Progenitor cell of endocrine pancreas (in vitro differentiated cells): ENCODE measurements at places on chromosomes 11 and 22.
A peak's percentile ranks its signal among the peaks of the same experiment; 100 is the strongest.

- DNase-seq, result no peak
These were observed 429.0 kb downstream of the MIAT start for GRCh38 chr22:27086080-27087044.

DNA sequence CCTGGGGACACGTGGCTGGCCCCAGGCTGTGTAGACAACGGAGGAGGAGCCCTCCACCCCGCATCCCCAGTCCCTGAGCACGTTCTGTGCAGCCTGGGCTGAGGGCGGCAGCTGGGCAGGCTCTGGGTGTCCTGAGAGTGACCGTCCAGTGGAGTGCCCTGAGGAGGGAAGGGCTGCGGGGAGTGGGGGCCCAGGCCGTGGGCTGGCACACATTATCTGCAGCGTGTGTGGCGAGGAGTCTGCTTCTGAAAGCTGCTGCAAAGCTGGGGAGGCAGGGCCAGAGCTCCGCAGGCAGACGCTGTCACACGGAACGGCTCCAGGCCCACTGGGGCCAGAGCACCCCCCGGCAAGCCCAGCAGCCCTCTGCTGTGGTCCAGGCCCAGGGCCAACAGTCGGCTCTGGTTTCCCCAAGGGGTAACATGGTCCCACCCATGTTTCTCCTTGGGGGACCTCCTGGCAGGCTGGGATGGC lies 835 bp upstream of the ANO9 start:
- no peak for DNase-seq

DNA sequence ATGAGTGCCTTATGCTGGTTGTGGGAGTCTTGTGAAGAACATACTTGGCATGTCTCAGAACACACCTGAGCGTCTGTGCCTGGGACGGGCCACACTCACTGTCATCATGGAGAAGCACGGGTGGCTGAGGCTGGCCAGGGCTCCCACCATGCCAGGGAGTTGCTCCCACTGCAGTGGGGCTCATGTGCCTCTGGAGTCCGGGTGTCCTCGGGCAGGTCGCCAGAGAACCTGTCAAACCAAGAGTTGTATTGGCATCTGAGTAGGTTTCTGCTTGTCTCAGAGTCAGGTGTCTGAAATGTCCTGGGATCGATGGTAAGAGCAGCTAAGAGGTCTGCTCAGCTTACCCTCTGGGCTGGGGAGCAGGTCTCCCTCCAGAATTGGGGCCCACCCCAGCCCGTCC lies 92.1 kb downstream of the BCR start:
- DNase-seq, result no peak

- DNase-seq, result no peak
These were observed 66.2 kb upstream of the CCND1 start for GRCh38 chr11:69574608-69575255.

- DNase-seq, result no peak
These were observed 305.9 kb downstream of the CADM1 start for GRCh38 chr11:115198321-115198741.

DNA sequence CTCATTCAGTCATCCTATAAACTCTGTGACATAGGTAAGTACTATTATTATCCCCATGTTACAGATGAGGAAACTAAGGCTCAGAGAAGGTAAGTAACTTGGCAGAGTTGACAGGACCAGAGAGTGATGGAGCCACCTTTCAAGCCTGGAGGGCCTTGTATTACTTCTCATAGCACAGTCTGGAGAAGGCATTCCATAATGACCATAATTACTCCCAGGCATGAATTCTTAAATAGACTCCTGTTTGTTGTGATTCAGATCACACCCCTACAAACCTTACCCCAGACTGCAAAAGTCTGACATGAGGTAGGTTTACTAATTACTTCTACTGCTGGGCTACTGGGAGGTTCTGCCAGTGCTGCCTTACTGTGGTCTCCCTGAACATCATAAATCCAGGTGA lies 77.0 kb downstream of the CD44 start:
- DNase-seq, result no peak

GRCh38 chr11:103076361-103076760 lies 15.6 kb downstream of the DCUN1D5 start:
- no peak for DNase-seq

DNA sequence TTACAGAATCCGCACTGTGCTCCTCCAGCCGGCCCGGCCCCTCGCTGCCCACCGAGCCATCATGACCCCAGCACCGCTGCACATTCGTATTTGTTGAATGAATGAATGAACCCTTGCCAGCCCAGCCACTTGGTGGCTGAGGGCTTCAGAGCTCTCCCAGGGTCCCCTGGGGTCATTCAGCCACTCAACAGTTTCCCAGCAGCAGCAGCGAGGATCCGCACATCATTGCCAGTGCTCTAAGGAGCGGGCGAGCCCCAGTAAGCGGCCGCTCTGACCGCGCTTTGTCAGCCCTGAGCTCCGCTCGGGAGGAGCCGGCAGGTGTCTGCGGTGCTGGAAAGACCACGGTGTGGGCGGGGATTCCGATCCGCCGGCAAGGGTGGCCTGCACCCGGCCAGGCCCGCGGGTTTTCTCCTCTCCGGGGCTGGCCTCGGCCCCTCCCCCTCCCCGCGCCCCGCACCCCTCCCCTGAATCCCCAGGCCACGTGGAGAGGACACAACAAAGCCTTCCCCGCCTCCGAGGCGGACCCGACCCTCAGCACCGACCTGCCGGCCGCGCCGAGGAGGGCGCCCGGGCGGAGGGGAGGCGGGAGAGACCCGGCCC lies 563 bp downstream of the BID start:
- peak; percentile 65 for DNase-seq

- DNase-seq, result no peak
These were observed 24.6 kb downstream of the RASD2 start for GRCh38 chr22:35564975-35565867.

- no peak for DNase-seq
These were observed 22.0 kb downstream of the ATG13 start for GRCh38 chr11:46639197-46639839.

GRCh38 chr22:39422721-39423120 lies 23.1 kb downstream of the TAB1 start:
- DNase-seq, result no peak

DNA sequence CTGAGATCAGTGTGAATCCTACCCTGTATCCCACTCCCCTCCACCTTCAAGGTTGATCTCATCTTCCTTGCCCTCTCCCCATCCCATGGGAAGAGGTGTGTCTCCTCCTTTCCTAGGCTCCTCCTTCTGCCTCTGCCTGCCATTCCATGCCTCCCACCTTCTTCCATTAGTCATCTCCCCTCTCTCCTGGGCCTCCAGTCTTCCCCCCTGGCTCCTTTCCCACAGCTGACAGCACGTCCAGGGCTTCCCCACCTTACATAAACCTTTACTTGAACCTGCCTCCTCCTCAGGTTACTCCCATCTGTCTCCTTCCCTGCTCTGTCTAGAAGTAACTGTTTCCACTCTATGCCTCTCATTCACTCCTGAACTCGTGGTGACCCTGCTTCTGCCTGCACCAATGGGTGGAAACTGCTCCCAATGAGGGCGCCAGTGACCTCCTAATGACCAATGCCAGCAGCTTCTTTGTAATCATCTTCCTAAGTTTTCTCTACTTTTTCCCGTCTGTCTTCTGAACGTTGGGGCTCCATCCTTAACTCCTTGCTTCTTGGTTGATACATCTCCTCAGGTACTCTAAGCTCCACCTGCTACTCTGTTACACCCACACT lies 266.9 kb upstream of the NARS2 start:
- DNase-seq, result no peak

DNA sequence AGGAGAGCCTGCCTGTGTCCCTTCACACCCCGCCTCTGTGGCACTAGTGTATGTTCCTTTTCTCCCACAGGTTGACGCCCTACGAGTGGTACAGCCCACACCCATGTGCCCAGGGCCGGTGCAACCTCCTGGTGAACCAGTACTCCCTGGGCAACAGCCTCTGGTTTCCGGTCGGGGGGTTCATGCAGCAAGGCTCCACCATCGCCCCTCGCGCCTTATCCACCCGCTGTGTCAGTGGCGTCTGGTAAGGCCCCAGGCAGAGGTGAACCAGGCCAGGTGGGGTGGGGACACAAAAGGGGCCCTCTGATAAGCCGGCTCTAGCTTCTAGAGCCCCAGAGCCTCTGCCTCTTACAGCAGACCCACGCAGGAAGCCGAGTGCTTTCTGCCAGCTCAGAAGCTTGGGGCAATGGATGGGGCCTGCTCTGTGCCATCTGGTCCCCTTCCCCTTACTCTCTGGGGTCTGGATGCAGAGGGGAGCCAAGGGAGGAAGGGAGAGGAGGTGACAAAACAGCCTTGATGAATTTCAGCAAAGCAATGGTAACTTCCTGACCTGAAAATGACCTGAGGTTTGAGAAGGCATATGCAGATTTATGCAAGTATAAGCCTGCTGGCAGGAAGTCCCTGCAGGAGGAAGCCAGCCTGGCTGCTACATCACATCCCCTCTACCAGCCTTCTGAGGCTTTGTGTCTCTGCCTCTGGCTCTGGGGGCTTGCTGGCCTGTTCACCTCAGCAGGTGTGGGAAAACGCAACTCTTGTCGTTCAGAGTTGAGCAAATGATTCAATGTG lies 67.0 kb upstream of the TBCEL start:
- no peak for DNase-seq

- DNase-seq, result no peak
These were observed 25.0 kb downstream of the MN1 start for GRCh38 chr22:27776650-27776958.

DNA sequence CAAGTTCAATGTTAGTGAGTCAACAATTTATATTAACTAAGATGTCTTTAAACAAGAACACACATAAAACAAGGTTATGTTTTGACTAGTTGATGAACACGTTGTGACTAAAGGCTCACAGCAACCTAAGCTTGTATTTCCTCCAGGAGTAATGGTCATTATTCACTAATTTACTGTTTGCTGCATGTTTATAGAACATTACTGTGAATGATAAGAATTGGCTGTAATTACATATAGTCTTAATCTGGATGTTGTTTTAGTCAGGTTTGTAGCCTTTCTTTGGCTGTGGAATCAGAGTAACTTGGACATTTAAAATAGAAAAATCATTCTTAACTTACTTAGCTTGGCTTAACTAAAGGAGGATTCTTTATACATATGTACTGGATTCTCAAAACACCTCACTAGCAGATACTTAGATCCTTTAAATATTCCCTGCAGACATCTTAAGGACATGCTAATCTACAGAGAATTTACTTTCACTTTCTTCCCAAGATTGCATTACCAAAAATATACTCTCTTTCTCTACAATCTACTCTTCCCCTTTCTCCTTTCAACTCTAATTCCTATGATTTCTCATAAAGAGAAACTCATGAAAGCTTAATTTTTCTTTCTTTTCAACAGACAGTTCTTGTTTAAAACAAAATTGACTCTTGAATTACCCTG lies 319.7 kb upstream of the CTSC start:
- no peak for DNase-seq
